Gastroesophageal sphincter (tissue), 4 donors: ENCODE measurements at places on chromosomes 2 and 18. TPM values are rescaled to one million over a fixed set of nuclear protein-coding genes. Genes with fewer than 3 reads are reported as not detected.

Gene DYNAP
- total RNA-seq: 4.9 TPM

Gene FAM110C
- 0.93 TPM for total RNA-seq

GRCh38 chr2:7432436-7432835, 515.2 kb downstream of the RNF144A start:
- no peak for ATAC-seq

Gene PTGR3
- total RNA-seq: 46.8 TPM

DNA sequence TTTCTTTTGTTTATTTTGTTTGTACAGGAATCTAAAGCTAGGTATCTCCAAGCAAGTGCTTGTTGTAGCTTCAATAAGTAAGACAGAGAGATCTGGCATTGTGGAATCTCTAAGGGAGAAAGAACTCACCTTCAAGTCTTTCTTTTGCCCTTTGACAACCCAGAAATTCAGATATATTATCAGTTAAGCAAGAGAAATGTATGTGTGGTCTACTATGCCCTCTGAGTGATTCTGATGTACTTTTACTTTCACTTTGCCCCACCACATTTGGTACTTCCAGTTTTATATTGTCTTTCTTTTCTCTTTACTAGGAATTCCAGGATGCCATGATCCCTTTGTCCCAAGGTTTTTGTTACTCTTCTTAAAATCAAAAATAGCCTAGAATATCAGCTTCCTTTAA, 259.6 kb upstream of the PIK3C3 start:
- no peak for ATAC-seq
